ENCODE measurements at places on chromosomes 7 and 10.

GRCh38 chr10:100864978-100865377, 47.8 kb upstream of the SLF2 start:
- no peak for DNase-seq

DNA sequence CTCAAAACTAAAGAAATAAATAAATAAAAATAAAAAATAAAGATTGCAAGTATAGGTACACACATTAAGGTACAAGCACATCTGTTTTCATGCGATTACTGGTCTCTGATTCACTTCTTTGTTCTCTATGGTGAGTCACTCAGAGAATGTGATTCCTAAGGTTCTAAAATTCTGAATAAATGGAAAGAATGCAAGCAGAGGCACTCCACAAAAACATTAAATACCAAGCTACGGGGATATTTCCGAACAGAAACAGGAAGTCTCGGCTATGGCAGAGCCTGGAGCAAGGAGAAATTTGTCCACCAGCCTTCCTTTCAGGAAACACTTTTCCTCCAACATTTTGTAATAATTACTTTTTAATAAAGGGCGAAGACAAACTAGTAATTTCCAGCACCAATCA, 1.4 kb downstream of the VOPP1 start:
- no peak for DNase-seq

GRCh38 chr7:73815436-73815835, 15.4 kb upstream of the CLDN4 start:
- DNase-seq, result no peak

DNA sequence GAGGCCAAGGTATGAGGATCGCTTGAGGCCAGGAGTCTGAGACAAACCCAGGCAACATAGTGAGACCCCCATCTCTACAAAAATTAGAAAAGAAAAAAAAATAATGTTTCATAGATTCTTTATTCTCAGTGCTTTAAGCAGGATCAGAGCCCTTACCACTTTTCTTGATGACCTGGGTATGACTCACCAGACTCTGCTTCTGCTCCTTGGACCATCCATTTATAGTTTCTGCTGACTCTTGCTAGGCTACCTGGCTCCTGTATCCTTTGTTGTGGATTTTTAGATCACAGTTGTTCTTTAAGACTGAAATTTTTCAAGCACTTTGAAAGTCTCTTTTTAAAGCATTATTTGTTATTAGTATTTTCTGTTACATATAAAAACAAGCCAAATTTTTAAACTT, 411.1 kb downstream of the GFRA1 start:
- DNase-seq, result peak; percentile 26

GRCh38 chr10:11341283-11341960, 270.0 kb downstream of the USP6NL start:
- no peak for DNase-seq

- DNase-seq, result no peak
These were observed 195.4 kb downstream of the MGMT start for GRCh38 chr10:129662426-129662825.
